ENCODE measurements at places on chromosomes 13 and 19. TPM values are rescaled to one million over a fixed set of nuclear protein-coding genes. Genes with fewer than 3 reads are reported as not detected.

DNA sequence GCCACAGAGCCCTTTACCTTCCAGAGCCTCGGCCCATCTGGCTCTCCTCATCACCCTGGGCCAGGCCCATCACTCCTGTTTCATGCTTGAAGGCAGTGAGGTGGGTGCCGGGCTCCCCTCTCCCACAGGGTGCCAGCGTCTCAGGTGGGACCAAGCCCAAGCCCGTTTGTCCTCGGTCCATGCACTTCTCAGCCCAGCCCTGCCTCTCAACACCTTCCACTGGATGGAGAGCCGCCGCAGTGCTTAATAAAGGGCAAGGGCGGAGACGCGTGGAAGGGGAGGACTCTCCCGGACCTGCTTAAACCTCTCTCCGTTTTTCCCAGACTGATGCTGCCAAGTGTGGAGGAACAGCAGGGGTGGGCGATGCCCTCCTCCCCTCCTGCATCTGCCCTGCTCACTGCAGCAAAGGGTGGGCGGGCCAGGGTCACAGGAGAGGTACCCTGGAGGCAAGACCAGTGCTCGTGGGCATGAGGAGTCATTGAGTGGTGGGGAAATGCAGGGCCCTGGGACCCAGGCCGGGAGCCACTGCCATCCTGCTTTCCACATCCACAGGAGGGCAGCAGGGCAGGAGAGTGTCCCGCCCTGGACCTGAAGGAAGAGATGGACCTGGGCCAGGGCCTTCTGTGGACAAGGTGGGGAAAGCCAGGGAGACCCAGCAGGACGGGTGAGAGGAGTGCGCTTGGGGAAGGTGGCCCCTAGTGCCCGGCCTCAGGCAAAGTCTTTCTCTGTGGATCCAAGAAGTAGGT lies 9.7 kb upstream of the ATP11A start:
- no peak for DNase-seq

DNA sequence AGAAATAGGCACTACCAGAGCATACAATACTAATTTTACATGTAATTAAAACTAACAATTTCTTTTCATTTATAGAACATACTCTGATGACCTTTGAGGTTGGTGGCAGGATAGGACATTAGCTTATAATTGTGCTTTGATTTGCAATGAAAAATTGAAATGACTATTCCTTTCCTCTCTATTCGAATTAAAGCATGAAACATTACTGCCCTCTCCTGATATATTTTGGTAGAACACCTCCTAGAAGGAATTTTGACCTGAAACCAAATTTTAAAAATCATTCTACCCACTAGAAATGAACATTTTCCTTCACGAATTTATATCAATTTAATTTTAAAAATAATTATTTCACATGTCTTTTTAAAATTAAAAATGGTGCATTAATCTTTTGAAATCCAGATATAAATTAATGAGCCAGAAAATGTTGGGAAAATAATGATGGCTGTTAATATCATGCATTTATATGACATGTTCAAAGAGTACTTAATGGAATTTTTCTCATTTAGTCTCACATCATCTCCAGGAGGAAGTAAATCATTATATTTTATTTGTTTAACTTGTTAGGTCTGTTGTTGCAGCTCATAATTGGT lies 556.3 kb upstream of the ARGLU1 start:
- no peak for DNase-seq

- no peak for DNase-seq
Observed at GRCh38 chr13:44927968-44928367, 61.3 kb downstream of the NUFIP1 start.

DNA sequence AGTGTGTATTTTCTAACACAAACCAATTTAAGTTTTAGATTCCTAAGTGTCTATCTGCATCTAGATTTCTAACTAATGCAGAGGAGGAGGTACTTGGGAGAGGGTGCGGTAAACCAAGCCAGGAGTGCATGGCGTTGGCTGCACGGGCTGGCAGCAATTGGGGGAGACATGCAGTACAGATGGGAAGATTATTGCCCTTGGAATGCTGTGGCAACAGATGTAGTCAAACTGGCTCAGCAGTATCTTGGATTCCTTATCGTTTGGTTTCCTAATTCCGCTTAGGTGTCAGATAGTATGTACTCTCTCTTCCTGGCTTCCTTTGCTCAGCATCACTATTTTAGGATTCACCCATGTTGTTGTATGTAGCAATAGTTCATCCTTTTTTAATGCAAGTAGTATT lies 29.4 kb upstream of the STK24 start:
- peak; percentile 4 for DNase-seq

DNA sequence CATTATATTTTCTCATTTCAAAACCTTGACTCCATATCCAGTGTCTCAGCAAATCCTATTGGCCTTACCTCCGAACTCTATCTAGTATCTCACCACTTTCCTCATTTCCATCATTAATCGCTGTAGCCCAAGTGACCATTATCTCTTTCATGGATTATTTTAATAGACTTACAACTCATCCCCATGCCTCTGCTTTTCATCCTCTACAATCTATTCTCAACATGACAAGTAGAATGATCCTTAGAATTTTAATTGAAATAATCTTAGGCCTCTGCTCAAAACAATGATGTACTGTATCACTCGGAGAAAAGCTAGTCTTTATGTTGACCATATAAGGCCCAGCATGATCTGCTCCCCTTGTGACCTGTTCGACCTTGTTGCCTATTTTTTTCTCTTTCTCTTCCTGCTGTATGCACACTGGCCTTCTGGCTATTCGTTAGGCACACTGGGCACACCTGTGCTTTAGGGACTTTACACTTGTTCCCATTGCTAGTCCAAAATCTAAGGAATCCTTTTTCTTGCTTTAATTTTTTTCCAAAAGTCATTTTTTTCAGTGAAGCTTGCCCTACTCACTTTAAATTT lies 21.4 kb downstream of the DNAJC15 start:
- no peak for DNase-seq

DNA sequence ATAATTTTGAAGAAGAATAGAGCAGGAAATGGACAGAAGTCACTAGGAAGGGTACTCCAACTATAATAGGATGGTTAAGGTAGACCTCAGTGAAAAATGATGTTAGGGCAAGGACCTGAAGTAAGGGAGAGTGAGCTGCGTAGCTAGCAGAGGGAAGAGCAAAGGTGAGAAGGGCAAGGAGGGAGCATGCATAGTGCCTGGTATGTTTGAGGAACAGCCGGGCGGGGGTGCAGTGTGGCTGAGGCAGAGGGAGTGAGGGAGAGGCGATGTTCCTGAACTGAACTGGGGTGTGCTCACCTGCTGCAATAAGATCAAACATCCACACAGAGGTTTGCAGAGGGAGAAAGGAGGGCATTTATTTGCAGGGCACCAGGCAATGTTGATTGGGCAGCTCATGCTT lies 110.4 kb downstream of the DNAJC15 start:
- DNase-seq: no peak

DNA sequence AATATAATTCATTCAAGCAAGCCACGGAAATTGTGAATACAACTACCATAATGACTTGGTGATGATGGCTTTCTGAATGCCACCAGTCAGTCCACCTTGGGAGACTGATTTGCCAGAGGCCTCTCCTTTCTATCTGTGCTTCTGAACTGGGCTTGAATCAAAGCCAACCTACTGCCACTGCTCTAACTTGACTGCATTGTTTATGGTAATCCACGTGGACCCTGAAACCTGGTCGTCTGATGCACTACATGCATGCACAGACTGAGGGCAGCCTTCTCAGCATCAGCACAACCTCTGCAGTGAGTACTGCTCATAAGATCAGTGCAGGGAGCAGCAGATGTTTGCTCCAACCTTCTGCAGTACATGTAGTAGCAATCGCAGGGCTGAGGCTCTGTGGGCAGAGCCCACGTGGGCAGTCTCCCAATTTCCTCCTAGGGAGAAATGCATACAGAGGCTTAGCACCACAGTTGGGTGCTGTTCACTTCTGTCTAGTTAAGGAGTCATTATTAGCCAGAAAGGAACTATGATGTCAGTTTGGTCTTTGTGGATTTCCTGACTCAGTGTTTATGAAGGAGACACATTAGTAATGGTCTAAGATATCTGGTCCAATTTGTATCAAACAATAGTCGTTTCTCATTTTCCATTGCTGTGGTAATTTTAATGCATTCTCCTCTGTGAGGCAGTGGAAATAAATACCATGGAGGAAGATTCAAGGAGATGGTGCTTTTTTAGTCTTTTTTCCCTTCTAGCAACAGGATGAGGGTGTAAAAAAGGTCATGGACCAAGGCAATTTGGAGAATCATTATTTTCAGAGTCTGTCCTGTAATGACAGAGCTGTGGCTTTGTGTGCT lies 82.5 kb downstream of the AKAP11 start:
- no peak for DNase-seq

DNA sequence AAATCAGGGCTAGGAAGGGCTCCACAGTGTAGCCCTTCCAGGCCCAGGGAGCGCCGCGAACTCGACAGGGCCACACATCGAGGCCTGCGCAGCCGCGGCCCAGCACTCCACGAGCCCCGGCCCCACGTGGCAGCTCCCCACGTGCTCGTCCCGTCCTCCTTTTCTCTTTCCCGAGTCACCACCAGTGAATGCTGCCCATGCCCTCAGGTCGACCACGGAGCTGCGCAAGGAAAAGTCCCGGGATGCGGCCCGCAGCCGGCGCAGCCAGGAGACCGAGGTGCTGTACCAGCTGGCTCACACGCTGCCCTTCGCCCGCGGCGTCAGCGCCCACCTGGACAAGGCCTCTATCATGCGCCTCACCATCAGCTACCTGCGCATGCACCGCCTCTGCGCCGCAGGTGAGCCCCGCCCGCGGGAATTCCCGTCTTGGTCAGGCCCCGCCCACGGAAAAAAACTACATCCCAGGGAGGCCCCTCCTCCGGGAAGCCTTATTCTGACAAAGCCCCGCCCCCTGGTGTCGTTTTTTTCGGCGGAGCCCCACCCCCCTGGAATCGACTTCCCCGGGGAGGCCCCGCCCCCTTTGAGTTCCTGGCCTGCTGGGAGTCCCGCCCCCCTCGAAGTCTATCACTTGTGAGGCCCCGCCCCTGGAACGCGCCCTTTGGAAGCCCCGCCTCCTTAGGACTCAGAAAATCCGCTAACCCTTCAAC lies 7.0 kb downstream of the HIF3A start:
- peak; percentile 93 for DNase-seq

The CGB3 gene
- total RNA-seq: not detected

The KCNRG gene
- 0.69 TPM for total RNA-seq

The SHISA2 gene
- total RNA-seq: 3.7 TPM

The C5AR2 gene
- total RNA-seq: 2.5 TPM

The ZNF888 gene
- total RNA-seq: 22.6 TPM

Measured in kidney (tissue), 22 donors.